ENCODE measurements at places on chromosomes 1 and 21.

DNA sequence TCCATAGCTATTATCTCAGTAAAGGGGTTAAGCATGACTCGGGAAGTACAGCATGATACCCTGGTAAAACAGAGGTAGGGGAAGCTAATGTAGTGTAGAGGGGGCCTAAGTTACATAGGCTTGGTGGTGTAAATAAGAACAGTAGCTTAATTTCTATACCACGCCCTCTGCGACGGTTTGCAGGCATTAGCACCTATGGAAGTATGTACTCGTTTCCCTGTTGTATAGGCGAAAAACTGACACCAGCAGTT is 470 bp upstream of the NAXE start:
- DNase-seq = no peak

DNA sequence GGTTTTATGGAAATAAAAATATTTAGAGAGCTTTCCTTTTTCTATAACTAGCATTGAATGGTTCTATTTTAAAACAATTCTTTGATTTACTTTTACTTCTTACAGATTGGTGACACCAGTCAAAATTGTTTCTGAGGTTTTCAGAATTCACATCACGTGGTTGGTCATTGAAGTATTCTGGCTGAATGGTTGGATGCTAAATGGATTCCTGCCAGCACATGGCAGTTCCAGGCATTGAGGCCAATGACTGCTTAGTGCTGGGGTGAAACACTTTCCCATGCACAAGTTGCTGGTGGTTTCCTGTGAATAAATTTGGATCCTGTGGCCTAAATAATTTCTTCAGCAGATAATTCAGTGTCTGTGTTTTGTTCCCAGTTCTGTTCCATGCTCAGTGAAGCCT is 20.6 kb downstream of the NCAM2 start:
- DNase-seq = no peak

- DNase-seq = no peak
These were observed 14.0 kb downstream of the SLC1A7 start for GRCh38 chr1:53128401-53128800.

- no peak for DNase-seq
These were observed 42.4 kb downstream of the AKNAD1 start for GRCh38 chr1:108814343-108815125.

- no peak for DNase-seq
These were observed 18.6 kb downstream of the TAL1 start for GRCh38 chr1:47213230-47213963.

DNA sequence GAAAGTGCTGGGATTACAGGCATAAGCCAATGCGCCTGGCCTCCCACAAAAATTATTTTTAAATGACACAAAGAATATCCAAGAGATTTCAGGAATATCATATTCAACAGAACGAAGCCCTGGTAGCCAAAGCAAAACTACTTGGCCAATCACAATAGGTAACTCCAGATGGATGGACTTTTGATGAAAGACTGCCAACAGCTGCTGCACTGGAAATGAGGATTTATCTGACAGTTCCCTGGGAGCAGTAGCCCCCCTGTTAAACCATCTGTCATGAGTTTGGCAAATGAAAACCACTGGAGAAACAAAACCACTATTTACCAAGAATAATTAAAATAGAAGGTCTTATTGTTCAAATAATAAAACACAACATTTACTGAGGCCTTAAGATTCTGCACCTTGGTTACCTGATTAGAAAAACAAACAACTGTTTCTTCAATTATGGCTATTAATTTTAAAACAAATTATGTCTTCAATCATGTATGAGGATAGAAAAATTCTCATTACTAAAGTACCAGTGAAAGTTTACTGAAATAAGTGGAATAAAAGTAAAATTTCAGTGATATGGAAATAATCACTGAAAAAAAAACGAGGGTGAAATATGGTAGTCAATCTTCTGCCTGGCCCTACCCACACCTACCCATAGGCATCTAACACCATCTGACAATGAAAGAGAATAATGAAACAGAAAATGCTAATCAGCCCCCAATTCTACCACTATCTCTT is 34.3 kb upstream of the PSMG1 start:
- no peak for DNase-seq

DNA sequence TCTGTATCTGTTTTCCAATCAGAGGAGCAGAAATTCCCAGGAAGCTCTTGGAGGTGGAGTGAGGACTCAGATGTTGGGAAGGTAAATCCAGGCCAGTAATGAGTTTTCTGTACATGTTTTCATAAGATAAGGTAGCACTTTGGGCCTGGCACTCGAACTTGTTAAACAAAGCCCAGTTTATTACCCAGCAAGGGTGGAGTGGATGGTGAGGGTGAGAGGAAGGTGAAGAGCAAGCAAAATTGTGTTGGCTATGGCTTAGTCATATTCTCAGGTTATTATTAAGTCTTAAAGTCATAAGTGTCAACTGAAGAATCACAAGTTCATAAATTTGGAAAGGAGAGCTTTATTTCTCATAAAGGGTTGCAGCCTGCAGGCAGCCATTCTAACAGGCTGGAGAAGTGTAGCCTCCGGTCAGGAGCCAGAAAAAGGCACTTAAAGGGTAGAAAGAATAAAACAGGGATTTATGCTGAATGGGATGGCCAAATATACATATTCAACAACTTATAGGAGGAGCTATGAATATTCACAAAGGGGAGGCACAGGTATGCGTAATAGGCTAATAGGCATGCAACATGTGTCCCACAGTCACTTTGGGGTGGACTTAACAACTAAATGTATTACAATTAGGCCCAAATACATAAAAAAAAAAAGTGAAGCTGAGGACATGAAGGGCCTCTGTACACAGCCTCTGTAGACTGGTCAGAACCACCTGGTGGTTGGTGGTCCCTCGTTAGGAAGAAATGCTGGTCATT is 523.9 kb downstream of the LMO4 start:
- DNase-seq = no peak

DNA sequence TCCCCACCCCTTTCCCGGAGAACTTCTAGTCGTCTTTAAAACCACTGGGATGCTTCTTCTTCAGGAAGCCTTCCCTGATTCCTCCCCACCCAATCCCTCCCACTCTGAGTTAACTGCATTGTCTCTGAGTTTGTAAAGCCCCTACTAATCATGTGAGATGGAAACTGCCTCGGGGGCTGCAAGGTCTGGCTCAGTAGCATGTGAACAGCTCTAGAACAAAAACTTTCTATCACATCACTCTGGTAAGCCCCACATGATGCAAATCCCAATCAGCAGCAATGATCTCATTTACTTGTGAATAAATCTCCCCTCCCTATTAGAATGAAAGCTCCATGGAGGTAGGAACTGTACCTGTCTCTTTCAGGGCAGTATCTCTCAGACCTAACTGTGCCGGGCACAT is 141.0 kb upstream of the JUN start:
- no peak for DNase-seq

DNA sequence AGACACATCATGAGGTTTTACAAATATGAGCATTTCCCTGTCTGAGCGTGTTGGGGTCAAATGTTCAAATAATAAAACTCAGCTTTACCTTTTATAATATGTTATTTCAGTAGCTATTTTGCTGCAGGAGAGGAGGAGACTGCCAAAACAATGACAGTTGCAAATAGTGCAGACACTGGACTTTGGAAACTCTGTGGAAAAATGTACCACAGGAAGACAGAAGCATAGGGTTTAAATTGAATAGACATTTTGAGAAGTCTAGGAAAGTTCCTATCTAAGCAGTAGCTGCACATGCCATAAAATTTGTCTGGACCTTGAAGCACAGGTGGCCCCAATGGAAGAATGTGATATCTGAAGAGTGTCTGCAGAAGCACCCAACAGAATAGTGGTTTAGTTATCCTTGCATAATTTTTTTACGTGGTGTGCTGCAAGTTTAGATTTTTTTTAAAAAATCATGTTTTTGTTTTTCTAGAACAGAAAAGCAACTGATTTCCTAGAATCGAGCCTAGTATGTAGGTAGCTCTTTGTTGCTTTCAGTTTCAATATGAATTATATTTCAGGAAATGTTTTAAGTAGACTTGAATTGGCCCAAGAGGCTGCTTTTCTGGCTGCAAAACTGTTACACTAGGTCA is 14.0 kb upstream of the GBP5 start:
- DNase-seq = no peak

- DNase-seq = no peak
These were observed 62.1 kb downstream of the MEF2D start for GRCh38 chr1:156438278-156438987.

GRCh38 chr1:45306319-45306718 is 20.4 kb upstream of the HPDL start:
- no peak for DNase-seq

- peak; percentile 76 for DNase-seq
These were observed 204.1 kb upstream of the PTGFR start for GRCh38 chr1:78286686-78287085.

- no peak for DNase-seq
These were observed 90.8 kb upstream of the ACTL8 start for GRCh38 chr1:17664322-17664721.

DNA sequence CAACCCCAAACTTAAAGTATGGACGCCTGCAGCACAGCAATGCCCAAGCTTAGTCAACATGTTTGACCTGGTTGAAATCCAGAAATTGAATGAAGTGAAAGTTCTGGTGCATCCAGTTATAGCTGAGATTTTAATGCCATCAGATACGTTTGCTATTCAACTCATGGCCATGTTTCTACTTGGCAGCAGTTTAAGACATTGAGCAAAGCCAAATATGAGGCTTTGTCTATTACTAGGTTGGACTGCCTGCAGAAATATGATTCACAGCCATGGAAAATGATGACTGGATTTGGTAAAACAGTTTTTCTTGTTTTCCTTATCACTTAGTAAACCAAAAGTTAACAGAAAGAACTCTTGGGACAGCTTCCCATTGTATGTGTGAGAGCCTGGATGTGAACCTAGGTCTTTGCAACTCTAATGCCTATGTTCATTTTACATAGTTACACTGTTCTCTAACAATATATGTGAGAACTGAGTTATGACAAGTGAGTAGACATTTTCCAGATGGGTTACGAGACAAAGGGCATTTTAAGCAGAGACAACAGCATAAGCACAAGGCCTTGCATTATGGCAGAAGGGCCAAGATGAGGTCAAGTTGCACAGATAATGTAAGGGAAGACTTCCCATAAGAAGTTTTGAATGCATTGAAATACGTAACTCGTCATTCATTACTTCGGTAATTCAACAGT is 32.4 kb upstream of the MYSM1 start:
- DNase-seq = no peak

GRCh38 chr1:104238991-104239390 is 489.3 kb downstream of the AMY1C start:
- no peak for DNase-seq

- DNase-seq = no peak
These were observed 182.8 kb upstream of the TMEM51 start for GRCh38 chr1:14970799-14971141.

DNA sequence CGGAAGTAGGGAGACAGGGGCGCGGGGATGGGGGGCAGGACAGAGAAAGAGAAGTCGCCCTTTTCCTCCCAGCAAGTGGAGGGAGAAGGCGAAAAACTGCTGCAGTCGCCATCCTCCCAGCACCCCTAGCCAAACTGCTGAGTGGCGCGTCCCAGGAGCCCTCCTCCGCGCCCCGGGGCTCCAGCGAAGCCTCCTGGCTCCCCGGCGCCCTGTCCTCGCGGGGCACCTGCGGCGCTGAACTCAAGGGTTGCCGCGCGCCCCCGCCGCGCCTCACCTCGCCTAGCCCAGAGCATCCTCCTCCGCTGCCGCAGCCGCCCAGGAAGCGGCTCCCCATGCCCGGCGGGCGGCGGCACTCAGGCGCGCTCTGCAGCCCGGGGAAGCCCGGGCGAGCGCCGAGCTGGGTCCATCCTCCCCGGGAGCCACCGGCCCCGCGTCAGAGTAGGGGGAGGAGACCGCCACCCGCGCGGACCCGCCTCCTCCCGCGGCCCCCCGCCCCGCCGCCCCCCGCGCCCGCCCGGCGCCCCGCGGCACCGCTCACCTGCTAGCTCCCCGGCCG is at the start of gene DAB1:
TSS of gene DAB1 (minus strand) at position 405 of the 556 bp plus-strand sequence. CDS start 133,030 bp downstream, outside the sequence.
- no peak for DNase-seq

GRCh38 chr1:43366601-43367025 is 1.2 kb downstream of the ELOVL1 start:
- DNase-seq = no peak

DNA sequence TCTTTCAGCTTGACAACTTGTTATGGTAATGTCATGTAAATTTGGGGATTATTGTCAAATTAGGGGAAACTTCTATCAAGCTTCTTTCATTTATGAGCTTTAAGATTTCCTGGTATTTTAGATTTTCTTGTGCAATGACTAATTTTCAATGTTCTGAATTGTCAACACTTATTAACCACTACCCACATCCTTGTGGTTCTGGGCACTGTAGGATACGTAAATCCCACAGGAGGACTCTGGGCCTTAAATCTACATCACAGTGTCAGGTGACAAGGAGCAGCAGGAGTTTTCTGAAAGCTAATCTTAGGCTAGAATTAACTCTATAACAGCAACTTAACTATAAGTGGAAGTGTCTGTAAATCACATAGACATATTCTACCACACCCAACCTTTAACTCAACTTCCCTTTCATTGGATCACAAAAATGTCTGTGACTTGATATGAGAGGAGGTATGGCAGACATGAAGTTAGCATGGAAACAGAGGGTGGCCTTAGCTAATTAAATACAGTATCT is 397.7 kb downstream of the HLX start:
- no peak for DNase-seq

- no peak for DNase-seq
These were observed 119.2 kb upstream of the BARHL2 start for GRCh38 chr1:90836345-90836679.

GRCh38 chr1:93851327-93851712 is 27.7 kb downstream of the DNTTIP2 start:
- no peak for DNase-seq

GRCh38 chr1:94636624-94637023 is 95.1 kb upstream of the F3 start:
- DNase-seq = no peak

DNA sequence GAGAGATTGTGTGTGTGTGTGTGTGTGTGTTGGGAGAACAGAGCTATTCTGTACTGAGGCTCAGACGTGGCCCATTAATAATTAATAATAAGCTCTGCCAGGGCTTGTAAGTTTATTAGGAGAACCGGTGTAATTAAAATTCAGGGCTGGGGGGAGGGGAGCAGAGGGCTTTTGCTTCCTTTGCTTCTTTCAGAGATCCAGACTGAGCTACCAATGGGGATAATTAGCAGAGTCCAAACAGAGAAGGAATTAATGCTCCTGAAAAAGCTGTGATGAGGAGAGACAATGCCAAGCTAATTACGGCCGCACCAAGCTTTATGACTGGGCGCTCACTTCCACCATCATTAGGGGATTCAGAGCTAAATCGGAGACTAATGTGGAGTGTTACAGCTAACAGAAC is 4.5 kb downstream of the SYT6 start:
- no peak for DNase-seq

GRCh38 chr1:4177425-4178150 is 277.5 kb upstream of the C1orf174 start:
- no peak for DNase-seq

- no peak for DNase-seq
These were observed 8.7 kb downstream of the KPNA6 start for GRCh38 chr1:32116531-32116930.

GRCh38 chr1:119659628-119660027 is 11.6 kb upstream of the ZNF697 start:
- DNase-seq = no peak

- DNase-seq = no peak
These were observed 19.1 kb downstream of the RUNX3 start for GRCh38 chr1:24910751-24911650.

GRCh38 chr1:25131794-25132193 is 100.5 kb downstream of the SYF2 start:
- DNase-seq = no peak

Measured in pulmonary artery endothelial cell (primary cell).